ENCODE measurements at places on chromosomes 5 and 9. TPM values are rescaled to one million over a fixed set of nuclear protein-coding genes. Genes with fewer than 3 reads are reported as not detected.

GRCh38 chr5:56088967-56089829 lies 94.4 kb upstream of the IL6ST start:
- DNase-seq, result no peak
- H3K27ac ChIP-seq, result no peak overlapping the region
- H3K36me3 ChIP-seq, result no peaks in the 10 kb centered on the region
- peaks cover 14% of the 10 kb centered on the region for H3K4me1 ChIP-seq

Gene C9orf153
- 0.38 TPM for total RNA-seq

- no peak for DNase-seq
- no peak overlapping the region for H3K4me3 ChIP-seq
- no peaks in the 10 kb centered on the region for H3K27me3 ChIP-seq
- H3K27ac ChIP-seq, result no peak overlapping the region
Observed at GRCh38 chr9:20044686-20045085, 255.8 kb upstream of the SLC24A2 start.

DNA sequence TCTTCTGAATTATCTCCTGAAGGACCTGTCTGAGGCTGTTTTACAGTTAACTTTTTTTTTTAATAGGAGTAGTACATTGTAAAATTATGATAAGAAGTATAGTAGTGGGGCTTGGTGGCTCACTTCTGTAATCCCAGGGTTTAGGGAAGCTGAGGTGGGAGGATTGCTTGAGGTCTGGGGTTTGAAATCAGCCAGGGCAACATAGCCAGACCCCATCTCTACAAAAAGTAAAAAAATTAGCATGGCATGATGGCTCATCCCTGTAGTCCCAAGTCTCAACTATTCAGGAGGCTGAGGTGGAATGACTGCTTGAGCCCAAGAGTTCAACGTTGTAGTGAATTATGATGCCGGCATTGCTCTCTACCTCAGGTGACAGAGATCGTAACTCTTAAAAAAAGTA lies 7.0 kb downstream of the IPO11 start:
- peaks cover 39% of the 10 kb centered on the region for H3K4me1 ChIP-seq
- no peak overlapping the region for H3K4me3 ChIP-seq
- H3K36me3 ChIP-seq, result no peaks in the 10 kb centered on the region
- no peak for DNase-seq
- no peaks in the 10 kb centered on the region for H3K27me3 ChIP-seq

DNA sequence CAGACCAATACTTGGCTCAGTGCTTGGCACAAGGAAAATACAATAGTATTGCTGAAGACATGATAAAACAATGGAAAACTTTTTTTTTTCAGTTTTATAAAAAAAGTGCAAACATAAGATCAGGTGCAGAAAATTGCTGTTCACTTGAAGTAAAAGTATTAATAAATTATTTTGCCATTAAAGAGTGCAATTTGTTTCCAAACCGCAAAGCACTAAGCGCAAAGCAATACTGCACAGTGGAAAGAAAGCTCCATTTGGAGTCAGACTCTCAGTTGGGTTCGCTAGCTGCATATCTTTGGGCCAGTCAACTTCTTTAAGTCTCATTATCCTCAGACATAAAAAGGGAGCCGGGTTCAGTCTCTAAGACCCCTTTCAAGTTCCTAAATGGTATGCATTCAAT lies 45.8 kb downstream of the MEF2C start:
- peak overlapping the region; percentile 51 for H3K4me3 ChIP-seq
- peaks cover 96% of the 10 kb centered on the region for H3K4me1 ChIP-seq
- peak overlapping the region; percentile 89 for H3K27ac ChIP-seq

DNA sequence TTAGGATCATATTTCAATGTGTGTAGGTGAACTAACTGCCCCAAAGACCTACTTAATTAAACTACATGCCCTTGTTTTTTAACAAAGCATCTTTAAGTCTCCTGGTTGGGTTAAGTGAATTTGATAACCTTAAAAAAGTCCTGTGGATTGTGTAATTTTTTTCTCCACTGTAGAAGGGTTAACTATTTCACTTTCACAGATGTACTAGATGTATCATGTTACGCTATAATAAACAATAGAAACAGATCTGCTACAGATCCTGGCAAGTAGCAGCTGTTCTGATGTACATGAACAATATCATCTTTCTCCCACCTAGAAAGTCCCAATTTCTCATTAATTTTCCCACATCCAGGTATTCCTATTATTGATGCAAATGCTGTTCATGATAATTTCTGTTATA lies 18.9 kb downstream of the KIF24 start:
- no peak overlapping the region for H3K4me3 ChIP-seq
- no peaks in the 10 kb centered on the region for H3K36me3 ChIP-seq
- H3K4me1 ChIP-seq, result no peaks in the 10 kb centered on the region
- no peaks in the 10 kb centered on the region for H3K27me3 ChIP-seq

- H3K36me3 ChIP-seq, result peaks cover 20% of the 10 kb centered on the region
- H3K4me3 ChIP-seq, result no peak overlapping the region
- peak overlapping the region; percentile 30 for H3K27ac ChIP-seq
- peaks cover 55% of the 10 kb centered on the region for H3K4me1 ChIP-seq
Observed at GRCh38 chr5:139597134-139597533, 36.0 kb downstream of the UBE2D2 start.

GRCh38 chr9:27059412-27059811 lies 49.6 kb upstream of the TEK start:
- no peak for DNase-seq
- H3K4me1 ChIP-seq, result peaks cover 5% of the 10 kb centered on the region
- peaks cover 33% of the 10 kb centered on the region for H3K36me3 ChIP-seq
- H3K27ac ChIP-seq, result no peak overlapping the region
- H3K27me3 ChIP-seq, result no peaks in the 10 kb centered on the region

Gene PLPPR1
- not detected for total RNA-seq

Gene TEK
- total RNA-seq, result 21.7 TPM

- H3K36me3 ChIP-seq, result peaks cover 31% of the 10 kb centered on the region
- peaks cover 98% of the 10 kb centered on the region for H3K4me1 ChIP-seq
- no peak for DNase-seq
- H3K27ac ChIP-seq, result peak overlapping the region; percentile 75
- H3K27me3 ChIP-seq, result no peaks in the 10 kb centered on the region
Observed at GRCh38 chr5:173907686-173908371, 19.7 kb downstream of the CPEB4 start.

DNA sequence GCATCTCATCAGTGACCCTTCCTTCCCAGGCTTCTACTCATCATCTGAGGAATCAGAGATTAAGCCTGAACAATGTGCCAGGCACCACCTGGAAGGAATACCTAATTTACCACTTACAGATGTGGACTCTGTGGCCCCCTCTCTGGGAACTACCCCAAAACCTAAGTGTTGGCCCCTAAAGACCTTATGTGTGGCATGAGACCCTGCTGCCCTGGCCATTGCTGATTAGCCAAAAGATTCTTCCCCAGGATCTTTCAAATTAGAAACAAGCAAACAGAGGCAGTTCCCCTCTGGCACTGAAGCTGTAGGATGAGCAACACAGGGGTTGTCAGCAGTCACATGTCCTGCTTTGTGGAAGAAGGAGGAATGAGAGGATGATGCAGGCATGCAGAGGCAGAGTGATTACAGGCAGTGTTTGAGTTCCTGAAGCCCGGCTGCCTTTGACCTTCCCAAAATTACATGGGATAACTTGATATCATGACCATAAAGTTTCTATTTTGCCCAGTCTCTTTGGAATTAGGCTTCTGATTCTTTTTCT lies 10.6 kb downstream of the SPINK4 start:
- peaks cover 64% of the 10 kb centered on the region for H3K36me3 ChIP-seq
- no peak overlapping the region for H3K27ac ChIP-seq
- no peak for DNase-seq
- H3K4me1 ChIP-seq, result no peaks in the 10 kb centered on the region
- H3K27me3 ChIP-seq, result no peaks in the 10 kb centered on the region

Gene IPPK
- total RNA-seq, result 7.3 TPM

GRCh38 chr9:32172256-32172655 lies 212.2 kb upstream of the ACO1 start:
- H3K27me3 ChIP-seq, result no peaks in the 10 kb centered on the region
- DNase-seq, result no peak
- H3K4me3 ChIP-seq, result no peak overlapping the region
- no peaks in the 10 kb centered on the region for H3K36me3 ChIP-seq

- H3K27me3 ChIP-seq, result no peaks in the 10 kb centered on the region
- H3K4me1 ChIP-seq, result no peaks in the 10 kb centered on the region
- no peak overlapping the region for H3K27ac ChIP-seq
- no peak for DNase-seq
- H3K36me3 ChIP-seq, result no peaks in the 10 kb centered on the region
Observed at GRCh38 chr5:6274846-6275543, 103.4 kb downstream of the MED10 start.

DNA sequence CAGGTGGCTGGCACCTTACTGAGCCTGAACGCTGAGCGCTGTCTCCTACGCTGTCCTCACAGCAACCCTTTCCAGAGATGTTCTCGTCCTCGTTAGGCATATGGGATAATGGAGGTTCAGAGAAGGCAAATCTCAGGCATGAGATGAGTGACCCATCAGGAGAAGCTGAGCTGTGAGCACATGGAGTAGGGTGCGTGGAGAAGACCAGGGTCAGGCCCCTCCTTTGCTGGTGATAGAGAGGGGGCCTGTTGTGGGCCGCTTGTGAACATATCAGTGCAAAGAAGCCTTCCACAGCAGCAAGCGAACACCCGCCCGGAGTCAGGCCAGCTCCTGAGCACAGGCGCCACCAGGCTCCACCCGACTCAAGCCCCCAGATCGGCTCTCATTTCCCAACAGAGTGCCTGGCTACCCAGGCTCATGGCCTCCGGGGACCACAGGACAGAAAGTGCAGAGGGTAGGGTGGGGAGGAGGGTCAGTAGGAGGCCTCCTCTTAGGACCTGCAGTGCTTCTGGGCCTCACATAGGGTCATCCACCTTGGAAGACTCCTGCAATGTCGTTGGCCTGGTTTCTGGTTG lies 15.0 kb upstream of the TIFAB start:
- H3K4me3 ChIP-seq, result no peak overlapping the region
- DNase-seq, result no peak
- no peaks in the 10 kb centered on the region for H3K36me3 ChIP-seq
- peaks cover 10% of the 10 kb centered on the region for H3K4me1 ChIP-seq

DNA sequence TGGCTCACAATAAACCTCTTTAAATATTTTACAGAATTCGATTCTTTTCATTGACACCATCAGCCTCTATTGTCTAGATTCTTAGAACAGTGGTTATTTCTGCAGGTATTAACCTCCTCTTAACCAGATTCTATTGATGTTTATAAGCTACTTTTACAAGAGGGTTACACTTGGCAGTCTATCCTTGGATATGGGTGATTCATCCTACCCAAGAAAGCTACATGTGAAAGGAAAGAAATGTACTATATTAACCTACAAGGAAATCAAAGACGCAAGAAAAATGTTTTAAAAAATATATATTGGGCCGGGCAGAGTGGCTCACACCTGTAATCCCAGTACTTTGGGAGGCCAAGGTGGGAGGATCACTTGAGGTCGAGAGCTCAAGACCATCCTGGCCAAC lies 16.7 kb downstream of the SLC25A25 start:
- H3K4me3 ChIP-seq, result no peak overlapping the region
- no peak for DNase-seq
- H3K4me1 ChIP-seq, result peaks cover 34% of the 10 kb centered on the region
- H3K27me3 ChIP-seq, result no peaks in the 10 kb centered on the region

DNA sequence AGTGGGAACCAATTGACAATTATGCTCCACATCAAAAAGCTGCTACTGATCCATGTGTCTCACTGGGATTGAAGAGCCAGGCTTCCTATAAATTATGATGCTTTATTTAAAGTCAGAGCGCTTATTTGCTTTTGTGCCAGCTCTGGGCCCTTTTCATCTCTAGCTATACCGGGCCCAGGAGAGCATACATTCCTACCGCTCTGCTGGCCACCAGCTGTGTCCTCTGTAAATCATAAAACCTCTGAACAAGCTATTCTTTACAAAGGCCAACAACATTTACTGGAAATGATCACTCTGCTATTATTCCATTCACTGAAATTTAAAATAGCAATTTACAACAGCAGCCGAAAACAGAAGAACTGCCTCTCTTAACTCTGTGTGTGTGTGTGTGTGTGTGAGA lies 86.6 kb downstream of the ZNF608 start:
- no peaks in the 10 kb centered on the region for H3K27me3 ChIP-seq
- H3K27ac ChIP-seq, result no peak overlapping the region
- no peaks in the 10 kb centered on the region for H3K36me3 ChIP-seq
- DNase-seq, result no peak
- H3K4me3 ChIP-seq, result no peak overlapping the region

DNA sequence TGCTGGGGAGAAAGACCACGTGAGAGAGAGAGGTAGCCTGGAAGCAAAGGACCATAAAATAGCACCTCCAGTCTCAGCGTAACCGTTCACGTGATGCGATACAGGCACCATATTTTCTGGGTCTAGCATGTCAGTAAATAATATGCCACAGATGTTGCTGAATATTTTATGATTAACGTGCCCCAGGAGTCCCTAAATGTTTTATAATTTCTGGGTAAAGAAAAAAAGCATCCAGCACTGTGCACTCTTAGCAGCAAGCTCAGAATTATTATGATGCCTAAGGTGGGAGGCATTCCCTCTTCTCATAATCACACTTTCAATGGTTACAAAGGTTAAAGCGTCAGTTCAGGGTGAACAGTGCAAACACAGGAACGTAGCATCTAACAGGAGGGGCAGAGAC lies 121.8 kb downstream of the CAVIN4 start:
- no peaks in the 10 kb centered on the region for H3K36me3 ChIP-seq
- no peaks in the 10 kb centered on the region for H3K4me1 ChIP-seq
- H3K27ac ChIP-seq, result no peak overlapping the region
- H3K27me3 ChIP-seq, result no peaks in the 10 kb centered on the region
- H3K4me3 ChIP-seq, result no peak overlapping the region

GRCh38 chr5:100777680-100778300 lies 125.3 kb downstream of the ST8SIA4 start:
- H3K4me1 ChIP-seq, result no peaks in the 10 kb centered on the region
- no peaks in the 10 kb centered on the region for H3K27me3 ChIP-seq
- no peak overlapping the region for H3K4me3 ChIP-seq
- H3K27ac ChIP-seq, result peak overlapping the region; percentile 7
- no peak for DNase-seq

GRCh38 chr9:116309900-116310611 lies 156.5 kb downstream of the PAPPA start:
- H3K4me1 ChIP-seq, result no peaks in the 10 kb centered on the region
- peak overlapping the region; percentile 12 for H3K27ac ChIP-seq
- H3K27me3 ChIP-seq, result no peaks in the 10 kb centered on the region
- no peak overlapping the region for H3K4me3 ChIP-seq
- no peaks in the 10 kb centered on the region for H3K36me3 ChIP-seq

DNA sequence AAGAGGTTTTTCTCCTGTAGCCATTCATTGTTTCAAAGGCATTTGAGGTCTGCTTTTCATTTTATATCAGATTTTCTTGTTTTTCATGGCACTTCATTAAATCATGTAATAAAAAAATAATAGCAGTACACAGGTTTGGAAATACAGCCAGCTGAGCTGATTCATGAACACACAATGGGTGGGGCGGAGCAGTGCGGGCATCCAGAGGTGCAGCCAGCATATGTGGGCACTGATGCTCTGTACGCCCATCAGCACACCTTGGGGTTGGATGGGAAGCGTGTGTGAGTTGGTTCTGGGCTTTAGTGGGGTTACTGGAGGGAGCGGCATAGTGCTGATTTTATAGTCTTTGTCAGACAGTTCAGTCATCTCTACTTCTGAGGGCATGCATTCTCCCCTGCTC lies 54.2 kb upstream of the IRX4 start:
- DNase-seq, result no peak
- H3K4me3 ChIP-seq, result no peak overlapping the region
- H3K27ac ChIP-seq, result no peak overlapping the region
- peaks cover 5% of the 10 kb centered on the region for H3K27me3 ChIP-seq
- no peaks in the 10 kb centered on the region for H3K4me1 ChIP-seq

Gene PTBP3
- total RNA-seq, result 12.7 TPM
